ENCODE measurements at places on chromosomes 6 and 20.

- no peak for DNase-seq
These were observed 116.6 kb downstream of the ADAT2 start for GRCh38 chr6:143333749-143334520.

- DNase-seq: peak; percentile 74
These were observed 26.1 kb upstream of the KCNB1 start for GRCh38 chr20:49508435-49509199.

GRCh38 chr6:4585682-4586468 is 190.3 kb upstream of the CDYL start:
- DNase-seq: no peak

DNA sequence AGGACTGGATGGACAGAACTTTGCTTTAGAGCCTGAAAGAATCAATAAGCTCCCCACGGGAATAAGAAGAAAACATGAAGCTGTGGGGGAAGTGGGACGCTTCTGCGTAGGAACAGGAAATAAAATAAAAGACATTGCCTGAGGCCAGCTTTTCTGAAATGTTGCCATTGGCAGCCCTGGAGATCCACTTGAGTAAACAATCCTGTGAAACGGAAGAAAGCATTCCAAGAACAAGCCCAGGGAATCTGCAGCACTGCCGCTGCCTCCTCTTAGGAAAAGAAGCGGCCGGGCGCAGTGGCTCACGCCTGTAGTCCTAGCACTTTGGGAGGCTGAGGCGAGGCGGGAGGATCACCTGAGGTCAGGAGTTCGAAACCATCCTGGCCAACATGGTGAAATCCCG is 182.3 kb upstream of the RALGAPA2 start:
- DNase-seq: no peak

DNA sequence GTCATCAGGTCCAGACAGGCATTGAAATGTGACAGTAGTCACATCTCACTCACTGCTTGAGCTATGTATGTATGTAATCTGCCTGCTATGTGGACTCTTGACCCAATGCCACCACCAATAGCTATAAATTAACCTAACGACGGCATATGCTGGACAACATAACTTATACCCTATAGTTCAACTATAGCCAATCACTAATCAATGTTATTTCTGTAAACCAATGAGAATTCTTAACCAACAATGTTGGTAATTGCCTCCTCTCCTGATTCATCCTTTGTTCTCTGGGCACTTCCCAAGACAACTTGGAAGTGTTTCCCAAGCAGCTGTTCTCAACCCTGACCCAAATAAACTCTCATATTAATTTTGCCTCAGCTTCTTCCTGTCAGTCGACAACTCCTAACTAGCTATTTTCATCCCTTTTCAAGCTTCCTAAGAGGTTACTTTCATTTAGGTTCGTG is 24.1 kb upstream of the SERPINB1 start:
- DNase-seq: no peak

DNA sequence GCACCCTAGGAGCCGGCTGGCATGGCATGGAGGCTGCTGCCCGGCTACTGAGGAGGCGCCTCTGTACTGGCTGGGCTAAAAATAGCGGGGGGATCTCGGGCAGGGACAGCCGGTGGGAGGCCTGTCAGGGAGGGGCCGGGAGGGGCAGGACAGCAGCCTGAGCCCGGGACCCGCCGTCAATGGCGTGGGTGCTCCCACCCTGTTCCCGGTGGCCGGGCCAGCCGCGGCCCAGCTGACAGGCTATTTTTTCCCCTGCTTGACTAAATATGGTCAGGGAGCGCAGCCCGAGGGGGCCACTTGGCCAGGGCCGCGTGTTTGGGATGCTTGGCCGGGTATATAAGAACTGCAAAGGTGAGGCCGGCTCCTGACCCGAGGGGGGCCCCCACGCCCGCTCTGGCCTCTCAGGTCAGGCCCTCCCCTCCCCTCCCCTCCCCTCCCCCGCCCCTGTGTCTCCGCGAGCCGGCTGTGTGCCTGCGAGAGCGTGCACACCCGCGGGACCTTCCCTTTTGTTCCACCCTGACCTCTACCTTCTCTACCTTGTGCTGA is 74.4 kb upstream of the GATA5 start:
- no peak for DNase-seq

GRCh38 chr20:18388860-18389259 is 78.0 kb downstream of the DZANK1 start:
- DNase-seq: no peak

DNA sequence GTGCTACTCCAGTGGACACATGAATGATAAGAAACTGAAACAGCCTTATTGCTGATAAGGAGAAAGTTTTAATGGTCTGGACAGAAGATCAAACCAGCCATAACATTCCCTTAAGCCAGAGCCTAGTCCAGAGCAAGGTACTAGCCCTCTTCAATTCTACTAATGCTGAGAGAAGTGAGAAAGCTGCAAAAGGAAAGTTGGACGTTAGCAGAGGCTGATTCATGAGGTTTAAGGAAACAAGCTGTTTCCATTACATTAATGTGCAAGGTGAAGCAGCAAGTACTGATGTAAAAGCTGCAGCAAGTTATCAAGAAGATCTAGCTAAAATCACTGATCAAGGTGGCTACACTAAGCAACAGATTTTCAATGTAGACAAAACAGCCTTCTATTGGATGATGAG is 634.4 kb downstream of the KIF16B start:
- no peak for DNase-seq

DNA sequence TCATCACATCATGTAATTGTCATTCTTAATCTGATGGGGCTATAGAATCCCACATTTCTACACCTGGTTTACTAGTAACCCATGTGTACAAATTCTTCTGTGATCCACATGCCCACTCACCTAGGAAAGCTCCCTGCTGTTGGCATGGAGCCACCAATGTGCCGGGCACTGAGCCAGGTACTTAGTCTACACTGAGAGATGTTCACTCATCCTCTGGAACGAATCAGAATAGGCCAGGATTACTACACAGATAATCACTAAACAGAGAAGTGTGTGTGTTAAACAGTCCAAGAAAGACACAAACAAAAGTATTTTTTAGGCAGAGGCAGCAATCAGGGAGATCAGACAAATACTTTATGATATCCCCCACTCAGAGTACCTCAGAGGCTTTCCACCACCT is 193.2 kb upstream of the VGLL2 start:
- no peak for DNase-seq

GRCh38 chr6:160221423-160221822 is 37.2 kb downstream of the SLC22A2 start:
- no peak for DNase-seq

DNA sequence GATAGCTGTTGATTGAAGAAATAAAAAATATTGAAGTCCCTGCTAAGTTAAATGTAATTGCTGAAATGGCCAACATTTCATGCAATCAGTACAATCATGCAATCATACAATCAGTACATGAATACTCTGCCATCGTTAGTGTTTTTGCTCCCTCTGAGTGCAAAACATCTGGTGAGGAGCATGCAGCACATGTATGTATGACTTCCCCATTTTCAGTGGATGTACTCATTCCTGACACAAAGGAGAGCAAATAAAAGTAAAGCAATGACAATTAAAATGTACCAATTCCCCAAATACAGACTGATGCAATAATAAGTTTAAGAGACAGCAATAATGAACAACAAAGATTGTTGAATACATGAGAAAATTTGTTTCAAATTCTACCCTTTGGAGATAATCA is 140.7 kb downstream of the PLCB1 start:
- no peak for DNase-seq

GRCh38 chr6:13479206-13479800 is 8.1 kb downstream of the GFOD1 start:
- DNase-seq: no peak

GRCh38 chr6:137951064-137951597 is 84.1 kb downstream of the TNFAIP3 start:
- no peak for DNase-seq

- no peak for DNase-seq
These were observed 963.3 kb upstream of the GJE1 start for GRCh38 chr6:141169419-141169818.

DNA sequence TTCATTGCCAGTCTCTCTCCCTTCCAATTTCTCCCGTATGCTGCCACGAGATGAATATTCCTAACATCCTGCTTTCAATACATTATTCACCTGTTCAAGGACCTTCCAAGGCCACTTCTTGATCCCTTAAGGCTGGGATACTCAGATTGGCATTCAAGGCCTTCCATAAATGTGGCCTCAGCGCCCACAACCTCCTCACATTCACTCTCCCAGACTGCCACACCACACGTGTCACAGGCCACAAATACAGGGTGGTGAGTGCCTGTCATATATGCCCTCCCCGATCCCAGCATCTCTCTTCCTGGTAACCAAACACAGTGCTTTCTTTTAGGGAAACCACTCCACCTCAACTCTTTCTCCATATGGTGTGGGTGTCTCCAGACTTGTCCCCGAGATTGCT is 55.5 kb downstream of the TTI1 start:
- no peak for DNase-seq

DNA sequence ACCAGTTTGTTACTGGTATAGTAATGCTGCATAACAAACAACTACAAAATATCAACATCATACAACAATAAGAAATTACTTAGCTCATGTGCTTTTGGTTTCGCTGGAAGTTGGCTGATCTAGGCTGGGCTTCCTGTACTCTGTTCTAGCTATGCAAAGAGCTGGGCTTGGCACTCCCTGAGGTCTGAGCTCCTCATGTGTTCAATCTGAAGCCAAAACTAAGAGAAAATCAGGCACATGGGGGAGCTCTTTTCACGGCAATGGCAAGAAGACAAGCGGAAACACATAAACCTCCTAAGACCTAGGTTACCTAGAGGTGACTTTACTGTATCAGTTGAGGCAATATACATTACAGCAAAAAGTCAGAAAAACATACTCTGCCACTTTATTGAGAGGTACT is 574.2 kb downstream of the KHDRBS2 start:
- DNase-seq: no peak

DNA sequence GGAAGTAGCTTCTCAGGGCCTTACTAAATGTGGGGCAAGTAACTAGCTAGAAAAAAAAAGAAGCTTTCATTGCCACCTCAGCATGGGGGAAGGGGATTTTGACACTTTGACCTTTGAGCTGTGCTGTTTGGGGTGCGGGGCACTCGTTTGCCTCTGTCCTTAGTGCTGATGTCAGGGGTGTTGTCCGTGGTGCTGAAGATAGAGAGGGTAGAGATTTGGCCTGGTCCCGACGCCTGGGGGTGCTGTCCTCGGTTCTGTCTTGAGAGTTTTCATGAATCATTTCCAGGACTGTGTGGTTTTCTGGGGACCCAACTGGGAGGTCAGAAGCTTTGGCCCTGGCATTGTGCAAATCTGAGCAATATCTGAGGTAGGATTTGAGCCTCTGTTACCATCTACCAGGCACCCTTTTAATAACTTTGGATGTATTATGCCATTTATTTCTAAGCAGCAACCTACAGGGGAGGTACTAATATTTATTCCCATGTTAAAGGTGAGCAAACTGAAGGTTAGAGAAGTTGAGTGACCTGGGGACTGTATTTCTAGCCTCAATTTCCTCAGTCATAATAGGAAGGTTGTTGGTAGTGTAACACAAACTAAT is 78.0 kb downstream of the DLGAP4 start:
- no peak for DNase-seq

GRCh38 chr6:3340894-3341293 is 82.1 kb downstream of the PSMG4 start:
- no peak for DNase-seq

GRCh38 chr6:169156793-169157147 is 96.9 kb downstream of the THBS2 start:
- no peak for DNase-seq

DNA sequence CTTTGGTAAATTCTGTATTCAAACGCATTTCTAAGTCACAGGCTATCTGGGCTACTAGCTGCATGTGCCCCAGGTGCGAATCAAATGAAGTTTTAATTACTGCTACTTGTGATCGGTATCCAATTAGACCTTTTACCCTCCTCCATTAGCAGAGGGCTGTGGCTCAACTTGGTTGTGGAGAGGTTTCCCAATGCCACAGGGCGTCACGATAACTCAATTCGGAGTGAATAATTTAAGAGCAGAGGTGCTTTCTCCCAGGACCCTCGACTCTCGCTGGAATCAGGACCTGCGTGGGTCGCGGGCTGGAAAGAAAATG is 640 bp downstream of the SAYSD1 start:
- no peak for DNase-seq

DNA sequence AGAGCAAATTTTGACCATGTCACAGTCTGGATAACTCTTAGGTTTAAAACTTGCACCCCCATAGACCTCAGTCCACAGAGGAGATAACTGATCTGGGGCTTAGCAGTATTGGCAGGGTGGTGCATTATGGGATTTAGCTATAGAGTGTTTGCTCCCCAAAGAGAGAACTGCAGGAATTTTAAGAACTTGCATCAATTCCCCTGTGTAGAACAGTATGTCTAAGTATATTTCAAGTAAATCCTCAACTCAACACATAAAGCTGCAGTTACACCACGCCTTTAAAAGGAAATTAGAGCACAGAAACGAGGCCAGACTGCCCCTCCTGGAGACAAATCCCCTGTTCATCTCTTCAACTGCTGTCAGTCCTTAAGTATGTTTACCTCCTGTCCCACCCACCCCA is 144.9 kb downstream of the TRMT11 start:
- no peak for DNase-seq

DNA sequence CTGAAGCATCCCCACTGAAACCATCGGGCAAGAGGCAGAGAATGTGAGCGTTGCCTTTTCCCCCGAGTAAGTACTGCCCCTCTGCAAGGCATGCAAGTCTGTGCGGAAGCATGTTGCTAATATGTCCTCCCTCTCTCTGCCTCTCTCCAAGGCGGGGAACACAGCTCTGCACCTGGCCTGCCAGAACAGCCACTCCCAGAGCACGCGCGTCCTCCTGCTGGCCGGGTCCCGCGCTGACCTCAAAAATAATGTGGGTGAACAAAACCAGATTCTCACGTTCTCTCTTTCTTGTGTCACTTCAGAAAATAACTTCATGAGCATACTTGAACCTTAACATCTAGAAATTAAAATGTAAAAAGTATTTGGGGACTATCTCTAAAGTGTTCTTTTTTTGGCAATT is 26.4 kb downstream of the LYRM2 start:
- no peak for DNase-seq

DNA sequence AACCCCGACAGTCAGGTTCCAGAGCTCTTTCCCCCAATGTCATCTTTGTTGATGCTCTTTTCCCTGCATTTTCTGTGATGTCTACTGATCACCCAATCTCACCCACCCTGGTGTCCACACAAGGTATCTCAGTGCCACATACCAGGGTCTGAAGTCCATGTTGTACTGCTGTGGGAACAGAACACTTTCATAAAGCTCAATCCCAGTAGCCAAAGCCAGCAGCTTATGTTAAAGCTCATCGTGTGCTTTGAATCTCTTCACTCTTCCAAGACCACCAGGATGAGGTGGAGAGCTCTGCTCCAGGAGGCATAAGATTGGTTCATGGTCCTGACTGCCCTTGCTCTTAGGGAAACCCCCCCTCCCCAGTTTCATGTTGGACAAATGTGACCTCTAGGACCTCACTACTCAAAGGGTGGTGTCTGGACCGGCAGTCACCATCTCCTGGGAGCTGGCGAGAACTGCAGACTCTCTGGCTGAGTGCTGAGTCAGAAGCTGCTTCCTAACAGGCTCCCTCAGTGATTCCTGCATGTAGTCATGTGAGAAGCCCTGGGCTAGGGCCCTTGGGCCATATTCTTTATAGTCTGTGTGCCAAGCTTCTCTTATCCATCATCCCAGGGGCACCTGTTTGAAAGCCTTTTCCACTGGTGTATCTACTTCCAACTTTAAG is 13.4 kb upstream of the CPNE5 start:
- no peak for DNase-seq

All from SK-N-SH (cell line).